SIG-M5 (cell line): ENCODE measurements at places on chromosomes 6 and 20.

GRCh38 chr6:170172825-170173256 is 118.0 kb downstream of the DLL1 start:
- DNase-seq, result no peak

GRCh38 chr20:36179170-36179945 is 24.8 kb downstream of the EPB41L1 start:
- DNase-seq, result no peak

DNA sequence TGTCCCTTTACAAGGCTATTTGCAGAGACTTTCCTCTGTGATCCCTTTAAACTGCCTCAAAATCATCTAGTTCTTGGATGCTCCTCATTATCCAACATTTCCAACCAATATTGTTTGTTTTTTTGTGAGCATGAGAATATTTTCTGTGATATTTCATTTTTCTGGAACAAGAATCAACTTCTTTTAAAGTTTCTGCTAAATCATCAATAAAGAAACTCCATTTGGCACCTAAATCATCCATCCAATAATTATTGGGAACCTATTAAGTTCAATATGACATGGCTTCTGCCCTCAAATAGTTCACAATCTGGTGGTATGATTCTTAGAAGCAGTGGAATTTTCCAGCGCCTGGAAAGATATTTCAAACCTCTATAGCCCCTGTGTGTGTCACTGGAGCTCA is 207.6 kb downstream of the ISM1 start:
- no peak for DNase-seq

- no peak for DNase-seq
Measured at GRCh38 chr20:57475388-57476083, 49.4 kb downstream of the CTCFL start.

GRCh38 chr6:18178960-18179615 is 23.9 kb downstream of the KDM1B start:
- no peak for DNase-seq

DNA sequence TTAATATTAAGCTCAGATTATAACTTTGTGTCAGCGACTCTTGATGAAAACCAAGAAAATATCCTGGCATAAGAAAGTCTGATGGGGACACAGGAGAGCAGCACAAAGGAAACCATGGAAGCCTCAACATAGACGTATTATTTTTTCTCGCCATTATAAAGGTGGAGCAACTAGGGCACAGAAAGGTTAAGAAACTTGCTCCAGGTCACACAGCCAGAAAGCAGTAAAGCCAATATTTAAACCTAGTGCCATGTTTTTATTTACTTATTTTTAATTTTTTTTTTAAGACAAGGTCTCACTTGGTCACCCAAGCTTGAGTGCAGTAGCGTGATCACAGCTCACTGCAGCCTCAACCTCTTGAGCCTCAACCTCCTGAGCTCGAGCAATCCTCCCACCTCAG is 259.3 kb downstream of the PREX1 start:
- no peak for DNase-seq

GRCh38 chr6:157312757-157313156 is 10.6 kb downstream of the TMEM242 start:
- no peak for DNase-seq

- DNase-seq, result peak; percentile 64
Measured at GRCh38 chr6:73461537-73462350, at the start of gene MTO1. Gene MTO1, plus strand, starts transcription at chr6:73461737. Its CDS starts 118 bp downstream, at chr6:73461855.

DNA sequence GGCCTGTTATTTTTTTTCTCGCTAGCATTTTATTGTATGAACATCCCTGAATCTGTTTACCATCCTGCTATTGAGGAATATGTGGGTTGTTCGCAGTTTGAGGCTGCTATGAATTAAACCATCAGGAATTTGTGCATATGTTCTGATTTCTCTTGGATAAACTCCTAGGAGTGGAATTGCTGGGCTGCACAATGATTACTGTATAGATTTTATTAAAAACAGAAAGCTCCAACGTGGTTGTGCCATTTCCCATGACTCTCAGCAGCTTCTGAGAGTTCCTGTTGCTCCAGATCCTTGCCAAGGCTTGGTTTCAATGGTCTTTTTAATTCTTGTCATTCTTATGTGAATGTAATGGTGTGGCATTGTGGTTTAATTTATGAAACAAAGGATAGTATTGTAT is 75.1 kb downstream of the EDN3 start:
- DNase-seq, result no peak

DNA sequence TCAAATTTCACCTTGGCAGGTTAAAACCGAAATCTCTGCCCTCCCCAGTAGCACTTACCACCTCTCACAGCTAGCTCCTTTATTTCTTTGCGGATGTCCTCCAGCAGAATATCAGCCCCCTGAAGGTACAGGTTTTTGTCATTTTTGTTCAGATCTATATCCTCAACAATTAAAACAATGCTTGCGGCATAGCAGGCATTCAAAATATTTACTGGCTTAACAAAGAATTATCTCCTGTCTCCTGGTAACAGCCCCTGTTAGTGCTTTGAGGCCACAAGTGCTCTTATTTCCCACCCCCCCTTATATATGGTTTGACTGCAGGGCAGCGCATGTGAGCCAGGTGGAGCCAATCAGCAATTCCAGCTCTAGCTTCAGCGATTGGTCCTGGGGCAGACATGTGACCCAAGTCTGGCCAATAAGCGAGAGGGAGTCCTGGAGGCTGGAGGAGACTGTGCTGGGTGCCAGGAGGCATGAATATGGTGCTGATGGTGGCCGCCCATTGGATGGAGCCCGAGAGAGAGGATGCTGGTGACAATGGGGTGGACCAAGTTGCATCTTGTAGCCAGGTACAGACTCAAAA is 21.0 kb downstream of the SULF2 start:
- no peak for DNase-seq
